ENCODE measurements at places on chromosomes 5 and 9.

DNA sequence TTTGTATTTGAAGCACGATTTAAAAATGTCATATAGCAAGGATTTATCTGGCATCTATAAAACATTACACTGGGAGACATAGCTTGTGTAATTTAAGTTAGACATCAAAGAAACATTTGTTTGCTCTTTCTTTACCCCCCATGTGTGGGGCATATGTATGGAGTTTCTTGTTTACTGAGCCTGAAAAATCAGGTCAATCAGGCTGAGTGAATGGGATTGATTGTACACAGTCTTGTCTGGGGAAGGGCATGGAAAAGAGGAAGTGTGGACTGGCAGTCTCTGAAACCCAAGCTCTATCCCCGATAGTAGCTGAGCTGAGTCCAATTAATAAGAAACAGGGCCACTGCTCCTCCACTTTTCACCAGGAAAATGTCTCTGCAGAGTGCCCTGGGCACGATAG is 49.4 kb downstream of the SLC46A2 start:
- no peak for DNase-seq

- DNase-seq, result peak; percentile 73
These were observed 83.2 kb downstream of the FOXD1 start for GRCh38 chr5:73365301-73365853.

DNA sequence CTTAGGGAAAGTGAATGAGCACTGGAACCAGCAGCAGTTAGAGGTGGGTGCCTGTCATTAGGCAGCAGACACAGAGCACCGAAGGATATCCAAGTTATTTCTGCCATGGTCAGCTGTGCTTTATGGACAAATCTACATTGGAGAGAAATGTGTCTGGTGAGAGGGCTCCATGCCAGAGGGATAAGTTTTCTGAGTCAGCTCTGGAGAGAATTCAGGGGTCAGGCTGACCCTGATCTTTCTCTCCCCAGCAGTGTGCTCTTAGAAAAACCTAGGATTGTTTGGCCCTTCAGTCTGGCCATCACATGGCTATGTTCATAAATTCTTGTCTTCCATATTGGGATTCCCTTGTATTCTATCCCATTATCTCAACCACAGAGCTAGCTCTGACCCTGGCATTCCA is 8.9 kb upstream of the IL17B start:
- DNase-seq, result no peak

- no peak for DNase-seq
These were observed 358.9 kb downstream of the DEPDC1B start for GRCh38 chr5:60340965-60341471.

DNA sequence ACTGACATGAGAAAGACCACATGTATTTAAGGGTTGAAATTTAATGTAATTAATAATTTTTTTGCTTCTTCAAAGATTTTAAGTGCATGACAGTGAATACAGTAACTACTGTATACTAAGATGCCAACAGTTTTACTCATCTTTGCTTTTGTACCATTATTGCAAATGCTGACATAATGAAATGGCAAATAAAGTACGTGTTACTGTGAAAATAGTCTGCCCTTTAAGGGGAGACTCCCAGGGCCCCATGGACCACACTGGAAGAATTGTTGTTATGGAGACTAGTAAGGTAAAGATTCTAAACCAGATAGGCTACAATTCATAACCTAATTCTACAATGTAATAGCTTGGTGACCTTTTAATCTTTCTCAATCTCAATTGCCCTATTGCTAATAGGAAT is 84.7 kb downstream of the NR3C1 start:
- DNase-seq, result no peak

GRCh38 chr9:27206041-27206440 is 90.9 kb downstream of the EQTN start:
- no peak for DNase-seq

DNA sequence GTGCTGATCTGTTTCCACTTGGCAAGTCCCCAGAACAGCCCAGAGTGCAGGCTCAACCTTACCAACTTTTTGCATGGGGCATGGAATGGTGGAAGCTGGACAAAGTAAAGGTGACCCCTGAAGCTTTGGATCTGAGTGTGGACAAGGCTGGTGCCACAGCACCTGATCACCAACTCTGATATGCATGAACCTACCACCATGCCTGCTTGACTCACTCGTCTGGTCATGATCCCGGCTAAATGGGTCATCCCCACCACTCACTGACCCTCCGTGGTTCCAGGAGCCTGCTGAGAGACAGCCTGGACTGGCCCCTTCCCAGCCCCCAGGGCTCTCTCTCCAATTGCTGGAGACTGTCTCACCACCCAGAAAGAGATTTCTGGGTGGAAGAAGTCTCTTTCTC is 14.4 kb upstream of the SLC22A4 start:
- no peak for DNase-seq

GRCh38 chr5:116654925-116655324 is 80.3 kb upstream of the SEMA6A start:
- DNase-seq, result no peak

- DNase-seq, result no peak
These were observed 31.6 kb downstream of the RETREG1 start for GRCh38 chr5:16585041-16585667.

DNA sequence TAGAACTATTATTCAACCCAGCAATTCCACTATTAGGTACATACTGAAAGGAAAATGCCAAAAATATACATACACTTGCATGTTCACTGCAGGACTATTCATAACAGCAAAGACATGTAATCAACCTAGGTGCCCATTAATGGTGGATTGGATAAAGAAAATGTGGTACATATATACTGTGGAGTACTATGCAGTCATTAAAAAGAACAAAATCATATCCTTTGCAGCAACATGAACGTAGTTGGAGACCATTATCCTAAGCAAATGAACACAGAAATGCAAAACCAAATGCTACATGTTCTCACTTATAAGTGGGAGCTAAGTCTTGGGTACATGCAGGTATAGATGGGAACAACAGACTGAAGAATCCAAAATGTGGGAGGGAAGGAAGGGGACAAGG is 67.7 kb downstream of the ELOVL7 start:
- DNase-seq, result no peak

DNA sequence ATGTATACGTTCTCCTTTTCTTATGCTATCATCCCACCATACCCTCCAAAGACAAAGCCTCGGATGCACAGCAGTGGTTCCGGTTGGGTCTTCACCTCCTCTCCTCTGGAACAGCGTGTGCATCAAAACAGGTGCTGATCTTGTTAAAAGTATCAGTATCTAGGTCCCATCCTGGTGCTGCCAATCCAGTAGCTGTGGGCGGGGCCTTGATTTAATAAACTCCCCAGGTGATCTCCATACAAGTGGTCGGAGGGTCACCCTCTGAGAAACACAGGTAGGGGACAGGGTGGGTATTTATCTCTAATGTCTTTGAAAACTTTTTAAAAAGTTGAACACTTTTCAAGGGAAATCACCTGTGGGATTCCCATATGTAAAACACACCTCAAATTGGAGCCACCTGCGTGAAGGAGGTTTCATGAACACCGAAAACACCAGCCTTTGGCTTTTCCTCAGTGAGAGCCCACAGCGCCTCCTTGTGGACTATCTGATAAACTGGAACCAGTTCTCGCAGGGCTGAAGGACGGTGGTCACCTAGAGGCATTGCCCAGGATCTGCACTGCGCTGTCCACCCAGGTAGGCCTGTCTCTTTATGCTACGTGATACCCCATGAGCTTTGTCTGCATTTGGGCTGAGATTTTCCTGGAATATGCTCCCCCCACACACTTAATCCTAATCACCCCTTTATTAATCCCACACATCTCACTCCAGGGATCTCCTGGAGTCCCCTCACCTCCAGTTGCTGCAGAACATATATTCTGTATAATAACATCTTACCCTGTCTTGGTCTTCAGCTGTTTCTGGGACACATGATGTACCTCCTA is 80.5 kb upstream of the EPB41L4B start:
- no peak for DNase-seq

DNA sequence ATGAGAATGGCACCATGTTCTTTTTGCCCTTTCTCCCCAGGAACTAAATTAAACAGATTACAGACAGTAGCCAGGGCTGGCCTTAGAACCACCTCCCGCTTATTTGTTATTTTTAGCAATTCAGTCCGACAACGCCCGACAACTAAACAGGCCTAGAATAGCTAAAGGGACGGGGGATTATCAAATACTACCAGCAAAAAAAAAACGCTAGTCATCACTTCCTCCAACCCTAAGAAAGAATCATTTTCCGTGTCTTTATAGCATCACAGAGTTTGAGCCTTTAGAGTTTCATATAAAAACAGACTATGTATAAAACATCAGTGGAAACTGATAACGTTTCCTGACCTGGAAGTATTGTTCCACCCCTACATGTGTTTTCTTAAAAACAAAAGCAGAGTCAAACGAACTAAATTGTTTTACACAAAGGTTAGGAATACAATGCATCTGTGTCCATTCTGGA is 35.3 kb downstream of the PFDN1 start:
- DNase-seq, result no peak
